SK-N-SH (cell line): ENCODE measurements at places on chromosomes 1 and 21.
A peak's percentile ranks its signal among the peaks of the same experiment; 100 is the strongest.

- no peak for DNase-seq
Measured at GRCh38 chr1:248065071-248065470, 18.4 kb downstream of the OR2L3 start.

DNA sequence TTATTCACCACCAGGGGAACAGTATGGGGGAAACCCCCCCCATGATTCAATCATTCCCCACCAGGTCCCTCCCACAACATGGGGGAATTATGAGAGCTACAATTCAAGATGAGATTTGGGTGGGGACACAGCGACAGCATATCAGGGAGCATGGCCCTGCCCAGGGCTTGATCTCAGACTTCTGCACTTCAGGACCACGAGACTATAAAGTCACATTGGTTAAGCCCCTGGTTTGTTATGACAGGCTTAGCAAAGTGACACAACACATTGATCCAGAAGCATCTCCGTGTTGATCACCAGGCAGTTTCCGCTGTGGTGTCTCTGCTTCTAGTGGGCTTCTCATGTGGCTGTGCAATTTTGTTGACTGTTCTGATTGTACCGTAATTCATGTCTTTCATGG is 312.7 kb upstream of the C1orf174 start:
- no peak for DNase-seq

GRCh38 chr1:8435569-8436071 is 117.7 kb downstream of the SLC45A1 start:
- DNase-seq = no peak

DNA sequence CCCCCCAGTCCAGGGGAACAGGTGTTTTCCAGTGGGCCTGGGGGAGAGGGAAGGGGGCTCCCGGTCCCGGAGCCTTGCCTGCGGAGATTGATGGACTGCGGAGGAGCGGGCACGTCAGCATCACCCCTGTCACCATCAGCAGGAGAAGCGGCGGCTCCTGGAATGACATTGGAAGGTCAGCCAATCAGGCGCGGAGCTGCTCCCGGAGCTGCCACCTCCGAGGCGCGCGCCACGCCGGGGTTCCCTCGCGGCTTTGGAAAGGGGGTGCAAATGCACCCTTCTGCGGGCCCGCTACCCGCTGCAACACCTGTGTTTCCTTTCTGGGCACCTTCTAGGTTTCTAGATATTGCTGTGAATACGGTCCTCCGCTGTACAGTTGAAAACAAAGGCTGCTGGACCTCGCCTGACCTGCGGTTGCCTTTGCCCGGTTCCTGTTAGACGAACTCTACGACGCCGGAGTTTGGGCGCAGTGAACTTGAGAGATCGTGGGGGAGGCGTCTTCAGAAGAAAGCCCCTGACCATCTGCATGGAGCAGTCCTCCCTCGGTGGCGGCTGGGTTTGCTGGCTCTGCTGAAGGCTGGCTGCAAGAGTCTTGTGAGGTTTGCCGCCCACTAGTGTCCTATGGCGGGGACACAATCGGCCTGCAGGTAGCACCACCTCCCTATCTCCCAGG is 5.3 kb downstream of the DSCAM start:
- peak; percentile 81 for DNase-seq

GRCh38 chr1:78370356-78370755 is 120.4 kb upstream of the PTGFR start:
- no peak for DNase-seq

DNA sequence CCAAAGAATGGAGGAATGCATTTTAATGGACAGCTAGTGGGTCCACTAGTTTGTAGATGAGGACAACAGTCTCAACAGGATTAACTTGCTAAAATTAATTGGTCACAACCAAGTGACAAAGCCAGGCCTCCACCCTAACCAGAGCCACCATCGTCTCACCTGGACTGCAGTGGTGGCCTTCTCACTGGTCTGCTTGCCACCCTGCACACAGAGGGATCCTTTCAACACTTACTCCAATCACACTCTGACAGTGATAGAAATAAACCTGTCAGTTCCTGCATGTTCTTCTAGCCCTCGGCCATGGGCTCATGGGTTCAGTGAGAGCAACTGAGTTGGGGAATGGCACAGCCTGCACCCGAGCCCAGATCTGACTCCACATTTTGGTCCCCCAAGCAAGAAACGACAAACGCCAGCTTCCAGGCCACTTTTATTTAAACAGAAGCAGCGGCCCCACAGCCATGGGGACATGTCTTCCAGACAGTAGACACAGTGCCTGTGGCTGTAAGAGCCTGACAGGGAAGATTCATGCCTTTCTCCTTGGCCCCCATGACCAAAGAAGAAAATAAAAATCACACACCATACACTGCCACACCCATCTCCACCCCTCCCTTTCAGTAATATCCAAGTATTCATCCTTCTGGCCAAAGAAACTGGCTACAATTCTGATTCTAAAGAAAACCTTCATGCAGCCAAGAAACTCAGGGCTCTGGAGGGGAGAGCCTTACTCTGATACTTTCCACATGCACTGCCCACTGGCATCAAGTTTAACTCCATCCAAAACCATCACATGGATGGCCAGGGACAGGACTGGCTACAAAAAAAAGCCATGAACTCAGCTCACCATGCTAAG is 37.6 kb downstream of the DHCR24 start:
- no peak for DNase-seq

DNA sequence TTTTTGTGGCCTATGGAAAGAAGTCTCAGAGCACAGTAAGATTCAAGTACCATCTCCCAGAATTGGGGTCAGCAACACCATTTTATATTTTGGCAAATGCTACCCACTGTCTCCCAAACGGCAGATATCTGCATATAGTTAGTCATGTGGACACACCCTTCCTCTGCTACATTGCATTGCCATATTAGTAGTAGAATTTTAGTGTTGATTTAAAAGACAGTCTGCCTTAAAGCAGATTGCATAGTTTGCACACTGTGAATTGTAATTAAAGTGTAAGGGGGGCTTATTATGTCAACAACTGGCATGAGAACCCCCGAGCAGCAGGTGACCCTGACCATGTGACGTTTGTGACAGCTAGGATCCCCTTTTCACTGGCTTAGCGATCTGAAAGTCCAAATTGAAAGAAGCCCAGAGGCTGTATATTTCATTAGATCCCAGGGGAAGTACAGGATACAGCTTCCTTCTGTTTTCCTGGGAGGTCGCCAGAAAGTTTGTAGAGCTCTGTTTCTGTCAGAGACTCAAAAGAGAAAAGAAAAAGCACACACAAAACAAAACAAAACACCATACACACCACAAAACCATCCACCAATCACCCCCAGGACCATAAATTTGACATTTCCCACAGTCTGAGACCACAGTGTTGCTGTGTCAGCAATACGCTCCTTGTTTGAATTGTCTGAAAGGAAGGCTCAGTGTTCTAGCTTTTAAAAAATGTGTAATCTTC is 172.4 kb downstream of the NFIA start:
- peak; percentile 36 for DNase-seq

- no peak for DNase-seq
Measured at GRCh38 chr1:183607322-183607980, 17.2 kb upstream of the NCF2 start.

GRCh38 chr1:21763694-21764419 is 19.1 kb downstream of the USP48 start:
- no peak for DNase-seq

DNA sequence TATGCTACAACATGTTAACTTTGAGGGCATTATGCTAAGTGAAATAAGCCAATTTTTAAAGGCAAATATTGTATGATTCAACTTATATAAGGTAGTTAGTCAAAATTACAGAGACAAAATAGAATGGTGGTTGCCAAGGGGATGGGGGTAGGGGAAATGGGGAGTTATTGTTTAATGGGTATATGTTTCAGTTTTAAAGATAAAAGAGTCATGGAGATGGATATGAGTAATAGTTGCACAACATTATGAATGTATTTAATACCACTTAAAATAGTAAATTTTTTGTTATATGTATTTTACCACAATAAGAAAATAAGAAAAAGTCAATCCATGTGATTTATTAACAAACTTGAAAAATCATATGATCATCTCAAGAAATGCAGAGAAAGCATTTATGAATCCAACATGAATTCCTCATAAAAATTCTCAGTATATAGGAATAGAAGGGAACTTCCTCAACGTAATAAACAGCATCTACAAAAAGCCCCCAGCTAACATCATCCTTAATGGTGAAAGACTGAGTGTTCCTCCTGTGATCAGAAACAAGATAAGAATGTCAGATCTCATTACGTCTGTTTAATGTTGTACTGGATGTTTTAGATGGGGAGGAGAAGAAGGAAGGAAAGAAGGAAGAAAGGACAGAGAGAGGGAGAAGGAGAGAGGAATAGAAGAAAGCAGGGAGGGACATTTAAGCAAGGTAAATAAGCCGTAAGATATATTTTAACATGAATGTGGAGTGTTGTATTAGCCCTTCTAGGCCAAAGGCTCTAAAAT is 6.7 kb upstream of the TSEN15 start:
- peak; percentile 12 for DNase-seq

- peak; percentile 87 for DNase-seq
Measured at GRCh38 chr1:169105434-169106094, 926 bp upstream of the ATP1B1 start.

GRCh38 chr1:32716312-32717148 is 14.0 kb upstream of the SYNC start:
- peak; percentile 70 for DNase-seq

GRCh38 chr1:233897325-233898162 is 6.9 kb upstream of the SLC35F3 start:
- no peak for DNase-seq

GRCh38 chr1:181390410-181391077 is 92.8 kb upstream of the CACNA1E start:
- peak; percentile 22 for DNase-seq

- peak; percentile 59 for DNase-seq
Measured at GRCh38 chr21:27700974-27701614, 734.2 kb upstream of the ADAMTS5 start.

GRCh38 chr1:93338387-93339146 is 7.1 kb upstream of the DR1 start:
- no peak for DNase-seq

- no peak for DNase-seq
Measured at GRCh38 chr1:235941876-235942624, 75.3 kb upstream of the LYST start.

DNA sequence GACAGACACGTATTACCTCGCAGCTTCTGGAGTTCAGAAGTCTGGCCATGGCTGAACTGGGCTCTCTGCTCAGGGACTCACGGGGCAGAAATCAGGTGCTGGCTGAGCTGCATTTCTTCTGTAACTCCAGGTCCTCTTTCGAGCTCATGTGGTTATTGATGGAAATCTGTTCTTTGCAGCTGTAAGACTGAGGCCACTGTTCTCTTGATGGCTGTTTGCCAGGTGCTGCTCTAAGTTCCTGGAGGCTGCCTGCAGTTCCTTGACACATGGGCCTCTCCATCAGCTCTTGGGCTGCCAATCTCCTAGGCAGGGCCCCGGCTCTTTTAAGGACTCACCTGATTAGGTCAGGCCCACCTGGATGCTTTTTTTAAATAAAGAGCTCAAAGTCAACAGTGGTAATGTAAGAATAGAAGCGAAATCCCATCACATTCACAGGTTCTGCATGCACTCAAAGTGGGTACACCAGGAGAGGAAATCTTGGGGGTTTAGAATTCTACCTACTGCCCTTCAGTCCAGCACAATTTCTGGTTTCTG is 139.1 kb downstream of the KAZN start:
- no peak for DNase-seq
